ENCODE measurements at places on chromosomes 1 and 21.

- no peak for DNase-seq
Measured at GRCh38 chr1:15412175-15412800, 2.6 kb downstream of the EFHD2 start.

DNA sequence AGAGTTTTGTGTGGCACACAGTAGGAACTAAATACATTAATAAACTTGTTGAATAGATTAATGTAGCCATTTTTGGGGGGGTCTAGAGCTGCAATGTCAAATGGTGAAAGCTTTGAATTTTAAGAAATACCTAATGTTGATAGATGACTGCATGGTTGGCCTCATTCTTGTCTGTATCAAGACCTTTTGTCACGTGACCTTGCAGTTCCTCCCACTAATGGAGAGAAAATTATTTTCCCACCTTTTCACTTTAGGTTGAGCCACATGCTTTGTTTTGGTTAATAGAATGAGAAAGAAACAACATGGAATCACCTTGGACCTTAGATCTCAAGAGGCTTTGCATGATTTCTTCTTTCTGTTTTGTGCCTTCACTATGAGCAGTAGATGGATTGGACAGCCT is 223.6 kb upstream of the DEPDC1 start:
- DNase-seq, result no peak

- no peak for DNase-seq
Measured at GRCh38 chr1:228350179-228350742, 56.4 kb downstream of the TRIM11 start.

GRCh38 chr1:173960625-173961024 is 43.5 kb upstream of the SERPINC1 start:
- no peak for DNase-seq

- DNase-seq, result no peak
Measured at GRCh38 chr1:151058692-151059091, 730 bp downstream of the CDC42SE1 start.

- DNase-seq, result no peak
Measured at GRCh38 chr1:231844986-231845502, 218.5 kb downstream of the DISC1 start.

DNA sequence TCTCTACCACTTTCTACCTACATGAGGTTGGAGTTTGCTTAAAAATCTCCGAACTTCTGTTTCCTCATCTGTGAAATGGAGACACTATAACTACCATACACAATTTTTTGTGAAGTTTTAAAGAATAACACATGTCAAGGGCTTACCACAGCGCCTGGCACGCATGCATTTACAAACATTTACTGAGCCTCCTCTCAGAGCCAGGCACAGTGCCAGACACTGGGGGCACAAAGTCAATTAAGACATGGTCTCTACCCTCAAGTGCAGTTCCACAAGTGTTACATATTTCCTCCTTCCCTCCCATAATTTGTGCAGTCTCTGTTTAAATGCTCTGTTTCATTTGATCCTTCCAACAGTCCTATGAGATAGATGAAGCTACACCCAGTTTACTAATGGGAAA is 356.4 kb upstream of the ESRRG start:
- DNase-seq, result no peak

DNA sequence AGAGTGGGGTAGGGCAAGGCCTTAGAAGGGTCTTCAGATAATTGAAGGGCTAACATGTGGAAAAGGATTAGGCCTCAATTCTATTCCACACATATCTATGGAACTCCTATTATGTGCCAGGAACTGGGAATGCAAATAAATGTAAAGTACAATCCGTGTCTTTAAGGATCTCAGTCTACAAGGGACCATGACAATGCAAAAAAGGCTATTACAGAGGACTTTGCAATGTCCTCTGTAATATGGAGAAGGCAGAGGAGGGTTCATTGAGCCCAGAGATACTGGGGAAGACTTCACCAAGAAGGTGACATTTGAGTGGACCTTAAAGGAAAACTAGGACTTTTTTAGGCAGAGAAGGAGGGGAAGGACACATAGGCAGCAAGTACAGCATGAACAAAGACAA is 4.5 kb upstream of the SCMH1 start:
- no peak for DNase-seq

- peak; percentile 57 for DNase-seq
Measured at GRCh38 chr1:151945725-151946722, 36.7 kb upstream of the THEM4 start.

DNA sequence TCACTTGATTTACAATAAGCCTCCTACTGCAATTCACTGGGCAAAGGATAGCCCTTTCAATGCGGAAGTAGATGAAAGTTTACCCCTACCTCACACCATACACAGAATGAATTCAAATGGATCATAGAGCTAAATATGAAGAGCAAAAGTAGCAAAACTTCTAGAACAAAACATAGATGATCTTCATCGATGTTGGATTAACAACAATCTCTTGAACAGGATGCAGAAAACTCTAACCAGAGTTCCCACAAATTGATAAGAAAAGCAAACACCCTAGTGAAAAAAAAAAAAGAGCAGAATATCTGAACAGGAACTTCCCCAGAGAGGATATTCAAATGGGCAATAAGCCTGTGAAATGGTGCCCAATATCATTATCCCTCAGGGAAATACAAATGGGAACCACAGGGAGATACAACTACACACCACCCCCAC is 1.9 kb upstream of the UBASH3A start:
- DNase-seq, result no peak

DNA sequence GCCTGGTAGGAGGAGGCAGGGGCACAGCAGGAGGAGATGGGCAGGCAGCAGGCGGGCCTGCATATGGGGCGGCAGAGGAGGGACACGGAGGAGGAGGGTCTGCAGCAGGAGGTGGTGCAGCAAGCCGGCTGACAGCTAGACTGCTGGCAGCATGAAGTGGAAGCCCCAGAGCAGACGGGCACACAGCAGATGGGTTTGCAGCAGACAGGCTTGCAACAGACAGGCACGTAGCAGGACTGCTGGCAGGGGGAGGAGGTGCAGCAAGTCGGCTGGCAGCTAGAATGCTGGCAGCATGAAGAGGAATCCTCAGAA is 615 bp downstream of the KRTAP10-5 start:
- no peak for DNase-seq

GRCh38 chr1:92536211-92536979 is 49.7 kb upstream of the GFI1 start:
- no peak for DNase-seq

- DNase-seq, result no peak
Measured at GRCh38 chr1:6909401-6909800, 124.1 kb downstream of the CAMTA1 start.

- DNase-seq, result peak; percentile 3
Measured at GRCh38 chr1:214280386-214281020, 456 bp upstream of the SMYD2 start.

DNA sequence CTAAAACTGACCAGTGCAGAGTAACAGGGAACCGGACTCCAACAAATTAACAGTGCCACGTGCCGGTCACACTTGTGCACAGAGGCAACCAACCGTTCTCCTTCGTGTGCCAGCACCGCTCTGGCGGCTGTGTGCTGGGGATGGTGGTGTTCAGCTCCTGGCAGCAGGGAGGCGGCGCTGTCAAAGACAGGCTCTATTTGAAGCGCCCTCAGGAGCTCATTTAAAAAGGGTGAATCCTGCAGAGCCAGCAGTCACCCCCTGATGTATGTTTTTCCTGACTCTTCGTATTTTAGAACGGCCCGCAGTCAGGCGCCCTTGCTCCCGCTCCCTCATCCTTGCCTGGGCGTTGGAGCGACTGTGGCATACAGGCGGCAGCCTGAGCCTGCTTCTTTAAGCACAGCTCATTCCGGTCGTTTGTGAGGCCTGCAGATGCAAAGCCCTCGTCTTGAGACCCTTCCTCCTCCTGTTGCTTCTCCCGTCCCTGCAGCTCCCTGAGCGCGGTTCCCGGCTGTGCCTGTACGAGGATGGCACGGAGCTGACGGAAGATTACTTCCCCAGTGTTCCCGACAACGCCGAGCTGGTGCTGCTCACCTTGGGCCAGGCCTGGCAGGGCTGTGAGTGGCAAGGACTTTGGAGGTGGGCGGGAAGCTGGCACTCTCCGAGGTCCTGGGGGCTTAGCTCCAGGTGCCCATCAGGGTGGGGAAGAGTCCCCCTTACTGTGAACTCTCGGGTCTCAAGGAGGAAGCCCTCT is 1.1 kb downstream of the DFFB start:
- DNase-seq, result no peak

DNA sequence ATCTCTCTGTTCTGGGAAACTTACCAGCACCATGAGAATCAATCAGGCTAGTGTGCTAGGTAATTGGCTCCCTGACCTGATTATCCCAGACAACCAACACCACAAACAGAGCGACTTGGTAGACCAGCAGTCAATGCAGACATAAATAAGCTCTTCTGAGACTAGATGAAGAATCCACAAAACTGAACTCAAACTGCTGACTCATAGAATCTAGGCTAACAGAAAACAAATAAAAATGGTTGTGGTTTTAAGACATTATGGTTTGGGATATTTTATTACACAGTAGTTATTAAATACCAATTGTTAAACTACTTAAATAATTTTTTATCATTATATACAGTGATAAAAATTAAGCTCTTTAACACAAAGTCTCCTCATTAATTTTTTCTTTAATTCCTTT is 535.7 kb downstream of the COL11A1 start:
- DNase-seq, result no peak

DNA sequence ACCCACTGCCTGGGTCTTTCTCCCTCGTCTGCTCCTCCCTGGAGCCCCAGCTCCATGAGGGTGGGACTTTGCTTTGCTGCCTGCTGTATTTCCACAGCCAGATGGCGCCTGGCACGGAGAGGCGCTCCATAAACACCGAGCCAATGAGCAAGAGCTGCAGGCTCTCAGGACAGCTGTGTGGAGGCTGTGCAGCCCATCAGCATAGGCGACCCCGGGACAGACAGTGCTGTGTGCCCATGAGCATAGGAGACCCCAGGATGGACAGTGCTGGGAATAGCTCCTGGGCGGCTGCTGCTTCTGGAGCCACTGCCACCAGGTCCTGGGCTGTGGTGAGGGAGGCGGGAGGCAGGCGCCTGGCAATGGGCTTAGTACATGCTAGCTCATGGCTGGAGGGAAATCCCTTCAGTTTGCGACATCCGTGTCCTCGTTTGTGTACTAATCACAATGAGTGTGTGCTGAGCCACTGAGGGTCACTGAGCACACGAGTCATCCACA is 29.2 kb downstream of the CEP104 start:
- DNase-seq, result no peak

- DNase-seq, result no peak
Measured at GRCh38 chr1:154788886-154789285, 81.2 kb downstream of the KCNN3 start.

- no peak for DNase-seq
Measured at GRCh38 chr1:64133036-64133435, 70.4 kb upstream of the UBE2U start.

- DNase-seq, result no peak
Measured at GRCh38 chr21:38992737-38993136, 187.0 kb downstream of the ETS2 start.

- no peak for DNase-seq
Measured at GRCh38 chr1:151485685-151486255, 25.4 kb upstream of the CGN start.

- DNase-seq, result no peak
Measured at GRCh38 chr1:110464340-110464739, 13.4 kb downstream of the PROK1 start.

GRCh38 chr1:29636936-29637335 is 400.6 kb downstream of the PTPRU start:
- no peak for DNase-seq

DNA sequence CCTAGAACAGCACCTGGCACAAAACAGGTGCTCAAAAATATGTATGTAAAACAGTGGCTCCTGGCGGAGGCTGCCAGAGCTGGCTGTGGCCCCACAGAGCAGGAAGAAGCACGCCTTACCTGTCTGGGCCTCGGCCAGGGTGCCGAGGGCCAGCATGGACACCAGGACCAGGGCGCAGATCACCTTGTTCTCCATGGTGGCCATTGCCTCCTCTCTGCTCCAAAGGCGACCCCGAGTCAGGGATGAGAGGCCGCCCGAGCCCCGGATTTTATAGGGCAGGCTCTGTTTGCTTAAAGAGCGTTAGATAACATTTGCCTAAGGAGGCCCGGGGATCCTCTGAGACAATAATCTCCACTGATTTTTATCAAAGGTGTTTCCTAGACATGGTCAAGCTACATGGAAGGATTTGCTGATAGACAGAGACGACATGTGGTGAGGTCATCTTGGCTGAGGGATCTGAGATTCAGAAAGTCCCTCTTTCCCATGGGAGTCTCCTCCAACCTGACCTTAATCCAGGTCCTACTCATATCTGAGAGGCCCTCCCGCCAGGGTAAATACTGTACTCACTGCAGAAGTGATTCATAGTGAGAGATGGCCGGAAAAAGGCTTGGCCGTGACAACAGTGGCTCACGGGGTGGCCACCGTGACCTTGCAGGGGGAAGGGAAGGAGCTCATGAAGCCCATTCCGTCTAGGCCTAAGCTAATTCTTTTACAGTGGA is at the start of gene TFF1:
Gene TFF1, minus strand, starts transcription at position 244 of the 719 bp plus-strand sequence. Its CDS starts 40 bp downstream, at position 204.
- no peak for DNase-seq

GRCh38 chr1:156860113-156860627 is 495 bp upstream of the NTRK1 start:
- no peak for DNase-seq

GRCh38 chr1:48498096-48498791 is 26.2 kb upstream of the SPATA6 start:
- peak; percentile 41 for DNase-seq

DNA sequence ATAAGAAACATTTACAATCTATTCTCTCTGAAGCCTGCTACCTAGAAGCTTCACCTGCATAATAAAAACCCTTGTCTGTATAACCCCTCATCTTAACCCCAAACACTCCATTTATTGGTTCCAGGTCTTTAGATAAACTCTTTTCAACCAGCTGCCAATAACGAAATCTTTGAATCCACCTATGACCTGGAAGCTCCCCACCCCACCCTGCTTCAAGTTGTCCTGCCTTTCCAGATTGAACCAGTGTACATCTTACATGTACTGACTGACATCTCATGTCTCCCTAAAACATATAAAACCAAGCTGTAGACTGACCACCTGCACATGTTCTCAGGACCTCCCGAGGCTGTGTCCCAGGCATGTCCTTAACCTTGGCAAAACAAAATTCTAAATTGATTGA is 50.7 kb upstream of the VWA5B1 start:
- DNase-seq, result no peak

DNA sequence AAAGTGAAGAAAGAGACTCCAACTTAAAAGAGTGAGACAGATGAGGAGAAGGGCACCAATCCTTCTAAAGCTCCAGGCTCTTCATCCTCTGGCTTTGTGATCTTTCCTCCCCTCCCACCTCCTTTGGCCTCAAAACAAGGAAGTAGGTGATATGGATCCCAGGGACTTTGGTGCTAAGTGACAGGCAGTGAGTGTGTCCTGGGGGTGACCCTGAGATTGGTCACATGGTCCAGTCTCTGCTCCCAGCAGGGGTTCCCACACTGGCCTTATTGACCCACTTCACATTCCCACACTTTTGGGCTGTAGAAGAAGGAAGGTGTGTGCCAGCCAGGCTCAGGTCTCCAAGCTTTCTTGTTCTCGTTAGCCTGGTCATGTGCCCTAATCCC is 401.2 kb upstream of the PROX1 start:
- DNase-seq, result no peak

DNA sequence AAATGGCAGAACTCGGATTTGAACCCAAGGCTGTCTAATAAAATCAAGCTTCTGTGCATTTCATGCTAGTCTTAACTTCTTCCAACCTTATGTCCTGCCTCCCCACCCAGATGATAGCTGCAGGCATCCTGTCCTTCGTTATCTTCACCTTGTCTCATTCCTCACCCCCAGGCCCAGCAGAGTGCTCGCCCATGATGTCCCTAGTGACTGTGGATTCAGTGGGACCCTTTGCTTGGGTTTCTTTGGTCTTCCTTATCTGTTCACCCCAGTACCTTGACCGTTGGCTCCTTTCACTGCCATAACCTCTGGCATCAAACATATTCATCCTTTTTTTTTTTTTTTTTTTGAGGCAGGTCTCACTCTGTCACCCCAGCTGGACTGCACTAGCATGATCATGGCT is 5.6 kb upstream of the BSDC1 start:
- no peak for DNase-seq
